GDM1 (cell line): ENCODE measurements at places on chromosomes 1 and 21.

DNA sequence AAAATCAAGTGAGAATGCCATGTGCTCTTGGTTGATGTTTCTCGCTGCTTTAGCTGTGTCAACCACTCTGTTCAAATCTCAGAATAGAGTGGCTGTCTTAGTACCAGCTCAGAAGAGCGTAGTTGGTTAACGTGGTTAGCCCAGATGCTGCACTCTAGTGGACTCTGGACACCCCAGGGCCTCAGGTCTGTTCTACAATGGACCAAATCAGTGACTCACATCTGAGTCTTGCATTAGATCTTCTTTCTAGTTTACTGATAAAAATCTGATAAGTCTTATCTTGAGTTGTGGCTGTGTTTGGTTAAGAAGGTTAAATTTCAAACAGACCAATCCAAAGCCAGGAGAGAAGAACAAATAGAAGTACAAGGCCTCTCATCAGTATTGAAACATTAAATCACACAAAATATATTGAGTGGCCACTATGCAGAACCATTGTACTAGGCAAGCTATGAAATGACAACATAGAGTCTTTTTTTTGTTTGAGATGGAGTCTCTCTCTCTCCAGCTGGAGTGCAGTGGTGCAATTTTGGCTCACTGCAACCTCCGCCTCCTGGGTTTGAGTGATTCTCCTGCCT lies 104.1 kb downstream of the NR5A2 start:
- no peak for DNase-seq

DNA sequence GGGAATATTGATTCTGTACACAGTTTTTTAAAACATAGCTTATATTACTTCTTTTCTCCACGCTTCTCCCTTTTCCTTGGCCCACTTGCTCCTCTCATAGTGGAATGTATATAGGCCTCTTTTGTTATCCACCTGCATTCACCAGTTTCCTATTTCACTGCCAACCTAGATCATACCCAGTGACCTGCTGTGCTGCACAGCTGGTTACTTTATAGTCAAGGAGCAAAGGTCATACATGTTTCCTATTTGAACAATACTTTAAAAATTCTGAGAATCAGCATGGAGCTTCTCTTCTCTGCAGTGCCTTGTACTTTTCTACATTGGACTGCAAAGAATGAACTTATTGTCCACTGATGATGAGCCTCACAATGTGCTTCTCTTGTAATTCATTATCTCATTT lies 4.3 kb upstream of the SLC35D1 start:
- DNase-seq, result no peak

DNA sequence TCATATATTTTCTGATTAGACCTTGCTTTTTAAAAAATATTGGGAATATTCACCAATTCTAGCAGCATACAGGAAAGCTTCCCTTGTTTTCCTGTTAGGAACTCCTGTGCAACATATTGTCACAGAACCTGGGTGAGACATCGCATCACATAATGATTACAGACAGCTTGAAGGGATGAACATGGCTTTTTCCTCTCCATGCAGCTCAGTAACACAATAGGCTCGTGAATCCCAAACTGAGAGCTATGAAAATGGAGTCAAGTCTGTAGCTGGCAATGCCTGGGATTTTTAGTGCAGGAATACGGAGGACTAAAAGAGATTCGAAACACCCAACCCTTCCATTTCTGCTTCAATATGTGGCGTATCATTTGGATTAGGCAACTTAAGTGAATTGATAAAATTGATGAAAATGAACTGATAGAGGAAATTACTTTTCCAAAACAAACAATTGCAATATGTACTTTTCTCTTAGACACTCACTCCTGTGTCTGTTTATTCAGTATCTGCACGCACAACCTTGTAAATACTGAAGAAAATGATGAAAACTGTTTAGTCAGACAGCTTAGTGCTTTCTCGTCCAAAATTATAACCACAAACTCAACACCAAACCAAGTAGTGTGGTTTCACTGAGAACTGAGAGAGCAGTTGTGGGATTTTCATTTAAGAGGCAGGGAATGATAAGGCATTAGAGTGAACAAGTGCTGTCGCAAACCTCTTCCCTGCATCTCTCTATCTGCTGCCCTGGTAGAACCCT lies 250.4 kb downstream of the PTBP2 start:
- DNase-seq, result no peak

DNA sequence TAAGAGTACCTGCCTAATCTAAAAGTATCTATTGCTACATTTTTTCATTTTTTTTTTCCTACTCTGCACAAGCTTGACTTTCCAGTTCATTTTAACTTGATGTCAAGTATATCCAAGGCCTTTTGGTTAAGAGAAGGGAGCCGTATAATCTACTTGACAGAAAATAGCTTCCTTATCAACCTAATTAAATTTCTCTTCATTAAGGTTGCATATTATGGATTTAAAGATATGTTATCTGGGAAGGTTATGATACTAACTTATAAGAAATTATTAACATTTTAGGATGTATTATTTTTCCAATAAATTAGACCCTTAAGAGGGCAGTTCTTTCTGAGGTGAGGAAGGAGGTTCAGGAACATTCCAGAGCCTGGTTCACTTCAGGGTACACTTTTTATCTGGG lies 83.1 kb upstream of the SGIP1 start:
- no peak for DNase-seq

DNA sequence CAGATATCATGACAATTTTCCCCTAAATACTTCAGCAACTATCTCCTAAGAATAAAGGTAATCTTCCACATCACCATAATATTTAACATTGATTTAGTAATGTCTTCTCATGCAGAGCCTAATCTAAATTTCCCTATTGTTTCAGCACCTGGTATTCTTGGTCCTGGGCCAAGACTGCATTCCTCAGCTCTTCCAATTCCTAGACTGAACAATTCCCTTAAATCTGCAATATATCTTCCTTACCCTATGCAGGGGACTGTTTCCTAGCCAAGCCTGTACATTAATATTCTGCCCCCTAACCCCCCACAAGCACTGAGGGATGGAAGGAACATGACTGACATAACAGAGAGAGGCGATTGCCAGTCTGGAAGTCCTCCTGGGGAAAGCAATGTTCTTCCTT lies 28.7 kb upstream of the DISP1 start:
- DNase-seq, result no peak

- no peak for DNase-seq
Observed at GRCh38 chr1:228998179-228998578, 262.9 kb downstream of the RHOU start.

GRCh38 chr1:12480748-12481362 lies 137.2 kb downstream of the DHRS3 start:
- DNase-seq, result peak; percentile 63

GRCh38 chr1:62325681-62326080 lies 6.4 kb upstream of the KANK4 start:
- DNase-seq, result no peak

- no peak for DNase-seq
Observed at GRCh38 chr1:109750241-109750882, 9.5 kb upstream of the GSTM3 start.

GRCh38 chr1:214351551-214352277 lies 70.8 kb downstream of the SMYD2 start:
- no peak for DNase-seq

- DNase-seq, result no peak
Observed at GRCh38 chr1:89822999-89823628, 2.3 kb downstream of the LRRC8D start.

GRCh38 chr1:51330331-51331201 lies at the start of gene TTC39A:
TTC39A (minus strand) TSS chr1:51330562; CDS start chr1:51330477, 85 bp downstream.
- DNase-seq, result no peak

- DNase-seq, result no peak
Observed at GRCh38 chr1:229941160-229941559, 125.9 kb upstream of the GALNT2 start.

DNA sequence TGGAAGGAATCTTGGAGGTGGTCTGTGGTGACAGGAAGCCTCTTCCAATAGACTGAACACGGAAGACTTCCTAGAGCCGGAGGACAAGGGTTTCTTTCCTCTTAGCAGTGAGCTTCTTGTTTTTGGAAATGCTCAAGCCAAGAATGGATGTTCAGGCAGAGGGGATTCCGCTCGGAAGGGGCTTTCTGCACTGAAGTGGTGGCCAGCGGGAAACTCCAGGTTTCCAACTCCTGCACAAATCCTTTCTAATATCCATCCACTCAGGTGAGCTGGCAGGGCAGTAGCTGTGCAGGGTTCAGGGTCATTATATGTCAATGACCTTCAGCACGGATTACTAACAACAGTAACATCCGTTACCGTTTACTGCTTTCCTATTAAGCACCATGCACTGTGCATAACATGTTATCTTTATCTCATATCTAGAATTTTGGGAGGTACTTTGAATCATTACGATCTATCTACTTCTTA lies 573 bp upstream of the CPT2 start:
- DNase-seq, result no peak

GRCh38 chr1:24978383-24979032 lies 48.4 kb upstream of the RUNX3 start:
- peak; percentile 24 for DNase-seq

DNA sequence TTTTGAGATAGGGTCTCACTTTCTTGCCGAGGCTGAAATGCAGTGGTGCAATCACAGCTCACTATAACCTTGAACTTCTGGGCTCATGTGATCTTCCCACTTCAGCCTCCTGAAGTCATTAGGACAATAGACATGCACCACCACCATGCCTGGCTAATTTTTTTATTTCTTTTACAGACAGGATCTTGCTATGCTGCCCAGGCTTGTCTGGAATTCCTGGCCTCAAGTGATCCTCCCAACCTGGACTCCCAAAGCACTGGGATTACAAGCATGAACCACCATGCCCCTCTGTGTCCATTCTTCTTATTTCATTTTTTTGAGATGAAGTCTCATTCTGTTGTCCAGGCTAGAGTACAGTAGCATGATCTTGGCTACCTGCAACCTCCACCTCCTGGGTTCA lies 12.0 kb upstream of the KLHL20 start:
- DNase-seq, result no peak

DNA sequence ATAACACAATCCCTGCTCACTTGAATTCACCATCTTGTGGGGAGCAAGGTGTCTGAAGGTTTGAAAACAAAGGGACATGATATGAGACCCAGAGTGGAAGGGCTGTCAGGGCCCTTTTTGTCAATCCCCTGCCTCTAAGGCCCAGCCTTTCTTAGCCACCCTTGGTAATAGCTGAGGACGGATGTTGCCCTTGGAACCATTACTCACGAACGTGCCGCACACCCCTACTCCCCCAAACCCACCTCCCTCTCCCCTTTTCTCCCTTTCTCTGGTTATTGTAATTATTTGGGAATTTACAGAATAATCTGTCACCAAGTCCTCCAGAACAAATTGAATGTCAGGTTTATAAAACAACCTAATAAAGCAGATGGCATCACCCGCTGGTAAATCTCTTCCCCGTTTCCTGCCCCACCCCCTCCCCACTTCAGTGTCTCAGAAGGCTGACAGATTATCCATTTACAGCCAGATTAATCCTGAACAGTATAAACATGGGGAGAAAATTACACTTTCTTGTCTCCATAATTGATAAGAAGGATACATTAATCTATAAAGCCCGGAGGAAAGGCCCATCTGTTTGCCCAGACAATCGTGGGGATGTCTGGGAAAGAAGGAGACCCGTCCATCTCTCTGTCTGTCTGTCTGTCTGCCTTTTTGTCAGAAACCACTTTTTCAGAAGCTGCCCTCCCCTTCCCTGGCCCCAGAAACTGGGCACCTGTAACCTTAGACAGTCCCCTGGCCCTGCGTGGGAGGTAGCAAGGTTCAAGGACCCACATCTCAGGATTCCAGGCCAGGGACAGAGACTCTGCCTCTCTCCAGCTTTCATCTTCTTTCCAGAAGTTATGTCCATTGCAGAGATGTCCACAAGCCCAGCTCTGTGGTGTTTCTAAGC lies 60.6 kb upstream of the CD34 start:
- no peak for DNase-seq

- DNase-seq, result no peak
Observed at GRCh38 chr1:178538192-178538916, 25.4 kb downstream of the TEX35 start.

- no peak for DNase-seq
Observed at GRCh38 chr1:160724465-160725242, 13.0 kb upstream of the CD48 start.

GRCh38 chr1:208644401-208645160 lies 400.4 kb upstream of the PLXNA2 start:
- no peak for DNase-seq

DNA sequence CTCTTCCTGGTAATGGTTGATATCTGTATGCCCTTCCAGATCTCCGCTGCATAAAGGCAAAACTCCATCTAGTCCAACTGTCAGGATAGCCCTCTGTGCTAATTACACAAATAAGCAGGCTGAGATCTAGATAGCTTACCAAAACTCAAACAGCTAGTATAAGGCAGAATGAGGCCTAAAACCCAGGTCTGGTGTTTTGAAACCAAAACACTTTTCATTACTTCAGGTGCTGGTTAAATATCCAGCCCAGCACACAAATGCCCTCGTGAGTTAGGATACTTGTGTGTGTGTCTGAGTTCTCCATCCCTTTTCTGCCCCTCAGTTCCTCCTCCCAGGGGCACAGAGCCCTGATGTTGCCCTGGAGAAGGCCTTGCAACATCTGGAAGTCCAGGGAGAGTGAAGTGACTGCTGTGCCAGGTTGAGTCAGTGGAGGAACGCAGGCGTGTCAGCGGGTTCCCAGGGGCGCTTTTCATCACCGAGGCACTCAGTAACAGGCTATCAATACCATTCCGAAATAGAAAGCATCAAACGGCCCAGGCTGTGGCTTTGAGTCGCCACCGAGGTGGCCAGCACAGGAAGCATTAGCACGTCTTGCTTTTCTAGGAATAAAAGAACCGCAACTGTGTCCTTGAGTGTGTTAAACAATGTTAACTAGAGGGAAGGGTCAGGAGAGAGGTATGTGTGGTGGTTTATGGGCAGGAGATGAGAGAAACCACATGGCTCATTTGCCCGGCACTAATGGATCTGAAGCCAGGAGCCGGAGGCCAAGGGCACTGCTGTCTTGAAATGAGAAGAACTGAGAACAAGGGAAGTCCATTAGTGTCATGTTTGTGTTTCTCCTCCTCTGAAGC lies 90.7 kb upstream of the WLS start:
- no peak for DNase-seq

- no peak for DNase-seq
Observed at GRCh38 chr1:33195556-33195955, 13.7 kb upstream of the TRIM62 start.

- DNase-seq, result no peak
Observed at GRCh38 chr1:235317168-235317567, 10.8 kb downstream of the ARID4B start.

GRCh38 chr1:106613068-106613467 lies 443.4 kb upstream of the PRMT6 start:
- DNase-seq, result no peak

DNA sequence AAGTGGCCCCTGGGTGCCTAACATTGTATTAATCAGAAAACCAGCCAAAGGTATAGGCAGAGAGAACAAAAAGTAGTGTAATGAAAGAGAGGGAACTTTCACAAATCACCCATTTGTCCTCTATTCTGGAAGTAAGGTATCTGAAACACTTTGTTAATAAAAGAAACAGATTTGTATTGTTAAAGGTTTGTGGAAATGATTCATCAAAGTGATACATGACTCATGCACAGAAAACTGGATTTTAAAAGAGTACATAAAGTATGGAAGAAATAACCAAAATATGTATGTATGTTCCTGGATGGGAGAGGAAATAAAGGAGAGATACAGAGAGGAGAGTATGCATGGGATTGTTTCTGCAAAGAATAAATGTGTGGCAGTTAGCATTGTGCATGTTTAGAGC lies 126.8 kb downstream of the RGS21 start:
- no peak for DNase-seq

- no peak for DNase-seq
Observed at GRCh38 chr1:43614891-43615290, 35.1 kb upstream of the KDM4A start.

- no peak for DNase-seq
Observed at GRCh38 chr1:112264010-112264409, 132.0 kb upstream of the CTTNBP2NL start.
